ENCODE measurements at places on chromosomes 4 and X.

- no peak for DNase-seq
Measured at GRCh38 chr4:3637326-3638016, 105.2 kb upstream of the LRPAP1 start.

- DNase-seq, result no peak
Measured at GRCh38 chr4:158443731-158444130, 78.0 kb upstream of the RXFP1 start.

GRCh38 chr4:31005037-31005436 is 284.9 kb downstream of the PCDH7 start:
- DNase-seq, result no peak

GRCh38 chr4:125750828-125751466 is 436.2 kb downstream of the FAT4 start:
- DNase-seq, result no peak
